ENCODE measurements at places on chromosomes 2 and 18.

DNA sequence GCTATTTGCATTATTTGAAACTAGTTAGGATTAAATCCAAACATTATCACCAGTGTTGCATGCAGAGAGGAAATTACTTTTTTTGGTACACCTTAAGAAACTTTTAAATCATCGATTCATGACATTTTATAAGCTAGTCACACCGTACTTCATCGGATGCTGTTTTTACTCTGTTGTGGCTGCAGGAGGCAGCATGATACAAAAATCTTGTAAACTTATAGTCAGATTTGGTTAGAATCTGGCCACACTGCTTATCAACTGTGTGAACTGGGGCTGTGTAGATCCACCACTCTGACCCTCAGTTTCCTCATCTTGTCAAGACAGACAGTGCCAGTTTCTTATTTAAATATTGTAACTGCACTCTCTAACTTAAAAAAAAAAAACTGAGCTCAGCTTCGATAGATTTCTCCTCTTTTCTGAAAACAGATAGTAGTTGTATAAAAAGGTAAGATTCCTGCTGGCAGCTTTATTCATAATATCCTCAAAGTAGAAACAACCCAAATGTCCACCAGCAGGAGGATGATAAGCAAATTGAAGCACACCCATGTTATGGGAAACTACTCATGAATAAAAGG is 77.8 kb downstream of the RAPGEF4 start:
- DNase-seq = peak; percentile 13

DNA sequence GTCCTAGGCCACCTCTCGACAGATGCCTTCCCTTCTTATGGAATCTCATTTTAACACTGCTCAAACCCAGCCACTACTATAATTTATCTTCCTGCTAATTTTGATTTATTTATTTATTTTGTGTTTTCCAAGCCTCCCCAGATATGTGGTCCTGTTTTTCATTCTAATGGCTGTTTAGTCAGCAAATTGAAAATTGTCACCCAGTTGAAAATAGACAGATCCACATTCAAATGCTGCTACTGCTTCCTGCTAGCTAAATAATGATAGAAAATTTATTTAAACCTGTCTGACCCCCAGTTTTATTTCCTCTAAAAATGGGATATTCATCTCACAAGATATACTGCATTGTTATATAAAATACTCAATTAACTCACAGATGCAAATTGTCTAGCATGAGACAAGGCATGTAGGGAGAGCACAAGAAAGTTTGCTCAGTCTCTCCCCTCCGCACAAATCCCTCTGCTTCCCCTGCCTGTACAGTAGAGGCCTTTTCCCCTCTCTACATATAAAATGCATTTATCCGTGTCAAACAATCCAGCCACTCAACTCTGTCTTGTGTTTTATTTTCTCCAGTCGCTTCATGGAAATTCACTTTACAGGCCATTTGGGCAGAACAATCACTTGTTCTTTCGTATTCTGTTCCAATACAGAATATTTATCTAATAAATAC is 389.9 kb downstream of the SOX11 start:
- no peak for DNase-seq

DNA sequence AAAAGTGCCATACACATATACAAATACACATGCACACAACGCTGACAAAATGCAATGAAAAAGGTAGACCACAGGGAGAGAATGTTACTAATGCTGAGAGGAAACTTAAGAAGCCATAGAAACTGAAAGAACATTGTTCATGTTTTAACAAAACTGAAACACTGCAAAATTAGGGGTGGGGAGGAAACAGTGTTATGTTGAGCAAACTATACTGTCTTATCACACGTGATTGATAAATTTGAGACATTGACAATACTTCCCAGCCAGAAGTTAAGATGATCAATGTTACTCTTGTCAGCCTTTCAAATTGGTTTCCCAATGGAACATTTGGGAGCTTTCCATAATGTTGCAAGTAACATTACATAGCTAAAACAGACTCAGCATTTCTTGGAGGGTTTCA is 165.5 kb downstream of the L3MBTL4 start:
- no peak for DNase-seq

DNA sequence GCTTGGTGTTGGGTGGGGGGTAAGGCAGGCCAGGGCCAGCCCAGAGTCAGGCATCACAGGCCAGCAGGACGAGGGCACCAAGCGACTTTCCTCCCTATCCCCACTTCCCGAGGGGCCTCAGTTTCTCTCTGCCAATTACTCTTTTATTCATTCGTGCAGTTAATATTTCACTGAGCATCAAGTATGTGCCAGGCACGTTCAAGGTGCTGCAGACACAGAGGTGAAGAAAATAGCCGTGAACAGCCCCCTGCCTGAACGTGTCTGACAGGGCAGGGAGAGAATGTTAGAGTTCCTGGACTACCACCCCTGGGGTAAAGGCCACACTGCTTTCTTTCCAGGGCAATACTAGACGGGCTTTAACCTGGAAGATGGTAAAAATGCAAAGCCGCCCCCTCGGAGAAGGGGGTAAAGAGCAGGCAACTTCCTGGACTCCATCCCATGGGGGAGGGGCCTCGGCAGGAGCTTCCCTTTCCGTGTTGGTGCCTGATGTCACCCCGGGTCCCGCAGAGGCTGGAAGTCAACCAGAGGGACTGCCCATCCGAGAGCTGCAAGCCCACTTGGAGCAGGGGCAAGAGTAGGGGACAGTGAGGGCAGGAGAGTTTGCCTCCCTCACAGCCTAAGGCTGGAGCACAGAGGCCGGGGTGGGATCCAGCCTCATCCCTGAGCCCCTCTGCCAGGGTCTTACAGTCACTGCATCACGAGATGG is 47.1 kb downstream of the CENPO start:
- no peak for DNase-seq

DNA sequence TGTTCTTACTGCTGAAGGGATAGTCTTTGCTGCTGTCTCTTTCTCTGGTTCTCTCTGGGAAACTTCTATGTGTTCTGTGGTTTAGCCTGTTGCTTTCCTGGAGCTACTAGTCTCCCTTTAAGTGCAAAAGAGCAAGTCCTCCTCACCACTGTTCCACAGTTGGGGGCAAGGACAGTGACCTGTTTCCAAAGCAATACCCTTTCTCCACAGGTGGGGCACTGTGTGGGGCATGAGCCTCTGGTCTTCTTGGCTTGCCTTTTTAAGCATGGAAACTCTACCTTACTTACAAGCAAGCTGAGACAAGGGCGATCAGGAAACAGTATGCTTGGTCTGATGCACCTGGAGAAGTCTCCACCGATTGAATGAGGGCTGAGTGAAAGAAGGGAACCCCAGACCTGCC is 156.7 kb downstream of the CPS1 start:
- DNase-seq = no peak

DNA sequence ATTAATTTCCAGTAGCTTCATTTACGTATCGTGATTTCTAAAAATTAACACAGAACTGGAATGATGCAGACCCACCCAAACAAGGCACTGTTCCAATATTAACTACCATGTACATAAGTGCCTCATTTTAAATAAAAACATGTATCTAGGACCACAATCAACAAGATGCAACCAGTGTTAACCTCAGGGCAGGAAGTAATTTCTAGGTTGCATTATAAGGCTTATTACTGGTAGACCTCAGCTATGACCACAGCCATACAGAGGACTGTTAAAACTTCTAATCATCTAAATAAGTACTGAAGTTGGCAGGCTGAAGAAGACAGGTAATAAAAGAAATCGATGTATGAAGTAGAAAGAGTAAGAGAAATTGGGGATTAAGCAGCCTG is 262.9 kb downstream of the HDAC4 start:
- no peak for DNase-seq

DNA sequence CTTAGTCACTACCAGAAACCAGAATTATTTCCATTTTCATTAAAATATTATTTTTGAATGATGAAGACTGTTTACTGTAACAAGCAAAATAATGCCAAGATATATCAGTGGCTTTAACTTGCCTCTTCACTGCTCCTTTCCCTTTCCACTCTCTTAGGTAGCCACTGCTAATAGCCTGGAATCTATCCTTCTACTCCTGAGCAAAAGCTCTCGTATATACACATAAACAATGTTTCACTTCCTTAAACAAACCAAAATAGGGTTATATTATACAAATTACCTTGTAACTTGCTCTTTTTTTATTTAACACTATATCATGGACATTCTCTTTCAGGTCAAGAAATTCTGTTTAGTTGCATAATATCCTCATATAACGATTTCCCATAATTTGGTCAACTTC is 20.8 kb downstream of the IMMT start:
- DNase-seq = no peak

DNA sequence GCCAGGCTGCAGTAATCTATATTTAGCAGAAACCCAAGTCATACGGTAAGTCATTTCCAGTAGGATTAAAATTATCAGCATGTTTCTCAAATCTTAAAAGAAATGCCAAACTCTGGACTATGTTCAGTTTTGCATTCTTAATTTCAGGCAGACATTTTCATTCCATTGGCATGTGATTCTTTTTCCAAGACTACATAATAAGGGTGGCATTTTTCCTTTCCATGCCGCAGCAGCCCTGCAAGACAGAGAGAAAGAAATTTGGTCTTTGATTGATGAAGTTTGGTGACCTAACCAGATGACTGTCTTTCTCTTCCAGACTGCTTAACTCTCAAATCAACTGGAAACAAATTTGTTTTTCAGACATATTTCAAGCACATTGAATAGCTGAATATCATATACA is 118.1 kb downstream of the FHOD3 start:
- peak; percentile 48 for DNase-seq

GRCh38 chr2:181189951-181190350 is 209.5 kb downstream of the UBE2E3 start:
- DNase-seq = no peak

DNA sequence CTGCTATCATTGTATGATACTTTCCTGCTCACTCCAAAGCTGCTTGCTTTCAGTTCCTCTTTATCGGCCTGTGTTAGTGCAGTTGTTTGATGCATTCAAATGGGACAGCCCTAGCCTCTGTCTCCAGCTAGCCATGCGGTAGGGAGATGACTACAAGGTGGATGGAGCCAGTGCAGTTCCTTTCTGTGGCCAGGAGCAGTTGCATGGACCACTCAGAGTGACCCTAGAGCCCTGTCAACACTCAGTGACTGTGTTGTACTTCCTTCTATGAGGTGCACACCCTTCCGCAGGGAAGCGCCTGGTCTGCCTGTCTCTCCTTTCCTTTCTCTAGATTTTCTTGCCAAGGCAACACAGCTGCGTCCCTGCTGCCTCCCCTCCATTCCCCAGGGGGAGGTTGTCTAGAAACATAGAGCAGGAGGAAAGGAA is 33.8 kb downstream of the KCNS3 start:
- DNase-seq = no peak

GRCh38 chr2:222813177-222813843 is 47.5 kb upstream of the ACSL3 start:
- DNase-seq = no peak

- DNase-seq = no peak
Measured at GRCh38 chr18:64405161-64405560, 256.3 kb upstream of the LINC00305 start.

GRCh38 chr2:86022661-86023365 is 82.9 kb downstream of the POLR1A start:
- no peak for DNase-seq
